ENCODE measurements at places on chromosomes 7 and 10. TPM values are rescaled to one million over a fixed set of nuclear protein-coding genes. Genes with fewer than 3 reads are reported as not detected.

The HPS6 gene
- total RNA-seq: 20.8 TPM

The AKR1C4 gene
- total RNA-seq: not detected

The NPSR1 gene
- total RNA-seq: not detected

The TDRD1 gene
- 0.09 TPM for total RNA-seq

The SGPL1 gene
- total RNA-seq: 103 TPM

The GIMAP4 gene
- 0.33 TPM for total RNA-seq

The SDK1 gene
- 22.7 TPM for total RNA-seq

The ATRNL1 gene
- 8.5 TPM for total RNA-seq

The MCM10 gene
- total RNA-seq: 44.8 TPM

The SYT15 gene
- 0.63 TPM for total RNA-seq

The FAM25A gene
- not detected for total RNA-seq

The ZPBP gene
- total RNA-seq: not detected

The MRLN gene
- total RNA-seq: not detected

The CYP26C1 gene
- total RNA-seq: 0.35 TPM

All from endodermal cell (in vitro differentiated cells).